ENCODE measurements at places on chromosomes 12 and 14.

GRCh38 chr12:74066476-74066875 lies 471.2 kb upstream of the ATXN7L3B start:
- no peak for DNase-seq

GRCh38 chr12:57754411-57755193 lies at the start of gene MARCHF9:
Gene MARCHF9, plus strand, starts transcription at chr12:57755103. Its CDS starts 426 bp downstream, at chr12:57755529.
- no peak for DNase-seq

DNA sequence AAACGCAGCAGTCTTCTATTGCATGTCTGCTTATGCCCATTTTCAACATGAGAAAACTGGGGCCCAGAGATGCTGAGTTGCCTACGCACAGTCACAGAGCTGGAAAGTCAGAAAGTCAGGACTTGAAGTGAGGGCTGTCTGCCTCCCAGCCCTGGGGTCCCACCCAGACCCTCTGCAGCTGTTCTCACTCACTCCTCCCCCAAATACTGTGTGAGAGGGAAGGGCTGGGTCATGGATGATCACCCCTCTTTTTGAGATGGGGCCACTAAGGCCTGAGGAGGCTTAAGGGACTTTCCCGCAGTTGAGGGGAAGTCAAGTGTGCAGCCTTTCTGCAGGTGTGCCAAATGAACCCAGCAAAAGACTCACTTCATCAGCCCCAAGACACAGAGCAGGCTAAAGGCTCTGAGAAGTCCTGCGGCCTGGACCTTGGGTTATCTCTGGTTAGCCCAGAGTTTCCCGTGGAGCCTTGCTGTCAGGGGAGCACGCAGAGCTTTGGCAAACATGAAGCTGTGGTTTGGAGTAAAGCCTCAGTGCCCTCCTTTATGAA lies 18.7 kb downstream of the DTX1 start:
- DNase-seq: no peak

DNA sequence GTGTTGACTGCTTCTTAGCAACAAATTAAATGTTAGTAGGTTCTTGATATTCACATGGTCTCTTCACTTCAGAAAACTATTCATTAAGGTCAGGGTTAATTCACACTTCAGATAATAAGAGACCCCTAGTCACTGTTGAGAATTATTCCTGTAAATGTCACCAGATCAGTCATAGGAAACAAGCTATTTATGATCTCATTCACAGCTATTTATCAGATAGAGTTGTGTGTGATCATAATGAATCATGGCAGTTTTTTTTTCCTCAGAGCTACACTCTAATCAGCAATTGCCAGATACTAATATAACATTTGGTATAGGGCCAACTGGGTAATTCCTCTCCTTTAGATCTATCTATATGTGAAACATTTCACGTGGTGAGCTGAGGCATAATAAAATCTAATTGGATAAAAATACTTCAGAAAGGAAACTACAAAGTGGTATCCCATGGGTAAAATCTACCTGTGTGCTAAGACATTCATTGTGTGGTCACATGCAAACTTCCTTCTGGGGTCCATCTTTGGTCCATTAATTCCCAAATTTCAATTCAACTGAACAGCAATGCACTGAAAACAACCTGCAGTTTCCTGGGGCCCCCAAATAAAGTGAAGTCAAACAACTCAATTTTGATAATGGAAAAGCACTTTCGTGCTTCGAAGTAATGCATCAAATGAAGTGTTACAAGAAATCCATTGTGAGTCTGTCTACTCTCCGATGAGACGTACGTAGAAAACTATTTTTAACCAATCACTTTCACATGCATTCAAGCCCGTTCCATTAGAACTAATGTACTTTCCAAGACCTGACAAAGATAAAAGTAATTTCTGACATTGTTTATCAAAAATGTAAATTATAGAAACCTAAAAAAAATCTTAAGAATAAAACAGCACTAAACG lies 197.0 kb downstream of the ACSS3 start:
- no peak for DNase-seq

DNA sequence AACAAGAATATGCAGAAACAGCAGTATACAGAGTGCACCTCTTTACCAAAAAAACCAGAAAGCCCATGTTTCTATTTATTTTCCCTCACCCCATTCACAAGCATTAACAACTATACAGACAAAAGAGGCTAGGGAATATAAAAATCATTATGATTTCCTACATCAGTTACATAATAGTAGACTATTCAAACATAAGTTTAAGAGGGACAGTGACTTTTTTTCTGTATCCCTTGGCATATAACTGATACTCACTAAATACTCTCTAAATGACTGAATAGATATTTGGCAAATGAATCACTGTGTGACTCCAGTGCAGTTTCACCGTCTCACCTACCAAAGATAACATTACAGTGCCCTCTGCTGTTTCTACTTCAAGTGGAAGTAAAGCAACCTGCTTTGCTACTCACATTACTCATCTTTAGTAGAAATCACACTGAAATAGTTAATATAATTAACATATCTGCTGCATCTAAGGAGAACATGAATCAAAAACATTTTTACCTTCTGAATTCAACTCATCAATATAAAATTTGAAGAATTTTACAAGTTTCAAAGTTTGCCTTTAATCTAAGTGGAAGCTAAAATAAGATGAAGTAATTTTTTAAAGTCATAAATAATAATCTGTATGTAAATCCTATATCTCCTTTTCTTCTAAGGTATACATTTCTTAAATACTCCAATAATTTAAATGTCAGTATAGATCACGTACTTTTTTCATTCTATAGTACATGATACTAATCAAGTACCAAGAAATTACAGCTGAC lies 103.8 kb downstream of the OSBPL8 start:
- peak; percentile 15 for DNase-seq

DNA sequence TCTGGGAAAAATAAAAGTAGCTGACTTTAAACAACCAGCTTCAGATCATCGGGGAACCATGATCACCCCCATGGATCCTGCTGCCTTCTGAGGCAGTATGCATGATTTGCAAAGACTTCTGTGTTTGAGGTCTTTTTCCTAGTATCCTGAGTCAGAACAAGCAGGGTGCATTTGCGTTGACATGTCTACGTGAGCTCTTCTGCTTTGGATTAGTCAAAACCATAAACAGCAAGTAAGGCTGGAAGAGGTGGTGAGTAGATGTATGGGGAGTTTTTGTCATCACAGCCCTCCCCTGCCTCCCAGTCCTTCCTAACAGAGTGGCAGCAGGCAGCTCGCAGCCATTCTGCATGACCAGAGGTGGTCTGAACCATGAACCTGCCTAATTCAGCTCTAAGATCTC lies 24.1 kb downstream of the PLEKHG7 start:
- no peak for DNase-seq

- no peak for DNase-seq
Observed at GRCh38 chr12:66550626-66551025, 128.2 kb downstream of the GRIP1 start.

- peak; percentile 1 for DNase-seq
Observed at GRCh38 chr12:90562671-90563070, 392.3 kb downstream of the CCER1 start.

- no peak for DNase-seq
Observed at GRCh38 chr14:58876608-58877007, 238.8 kb downstream of the DACT1 start.

DNA sequence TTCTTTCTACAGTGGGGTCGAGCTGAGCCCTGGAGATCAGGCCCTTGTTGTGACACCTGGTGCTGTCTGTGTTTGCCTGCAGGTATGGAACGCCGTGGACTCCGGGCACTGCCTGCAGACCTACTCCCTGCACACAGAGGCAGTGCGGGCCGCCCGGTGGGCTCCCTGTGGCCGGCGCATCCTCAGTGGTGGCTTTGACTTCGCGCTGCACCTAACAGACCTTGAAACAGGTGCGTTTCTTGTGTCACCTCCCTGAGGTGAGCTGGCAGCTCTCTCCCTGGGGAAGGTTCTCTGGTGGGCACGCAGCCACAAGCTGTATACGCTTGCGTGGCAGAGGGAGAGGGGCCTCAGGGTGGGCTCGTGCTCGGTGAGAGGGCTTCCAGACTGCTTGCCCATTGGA lies 119.3 kb downstream of the BEGAIN start:
- DNase-seq: no peak

DNA sequence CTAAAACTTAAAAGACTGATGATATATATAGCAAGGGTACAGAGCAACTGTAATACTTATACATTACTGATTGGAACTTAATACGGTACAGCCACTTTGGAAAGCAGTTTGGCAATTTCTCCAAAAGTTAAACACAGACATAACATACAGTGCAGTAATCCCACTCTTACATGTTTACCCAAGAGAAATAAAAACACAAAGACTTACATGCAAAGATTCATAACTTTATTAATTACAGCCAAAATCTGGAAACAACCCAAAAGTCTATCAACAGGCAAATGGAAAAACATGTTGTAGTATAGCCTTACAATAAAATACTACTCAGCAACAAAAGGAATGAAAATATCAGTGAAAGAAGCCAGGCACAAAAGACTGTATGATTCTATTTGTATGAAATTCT lies 84.6 kb downstream of the GARIN6 start:
- no peak for DNase-seq

DNA sequence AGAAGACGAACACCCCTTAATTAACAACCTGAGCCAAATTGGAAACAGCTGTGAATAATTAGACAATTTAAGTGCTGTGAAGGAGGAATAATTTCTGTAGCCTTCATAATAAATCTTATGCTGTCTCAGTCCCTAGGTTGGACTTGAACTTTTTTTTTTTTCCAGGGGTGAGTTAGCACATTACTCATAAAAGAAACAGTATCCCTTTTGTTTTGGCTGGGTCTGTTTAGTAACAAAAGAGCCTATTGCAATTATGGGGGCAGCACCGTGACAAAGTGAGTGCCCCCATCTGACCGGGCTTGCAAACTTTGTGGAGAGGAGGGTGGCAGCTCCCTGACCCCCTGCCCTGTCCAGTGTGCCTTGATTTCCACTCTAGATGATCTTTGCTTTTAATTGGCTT lies 167.4 kb downstream of the DICER1 start:
- DNase-seq: no peak

- DNase-seq: no peak
Observed at GRCh38 chr14:24162093-24162492, 1.0 kb downstream of the IRF9 start.

DNA sequence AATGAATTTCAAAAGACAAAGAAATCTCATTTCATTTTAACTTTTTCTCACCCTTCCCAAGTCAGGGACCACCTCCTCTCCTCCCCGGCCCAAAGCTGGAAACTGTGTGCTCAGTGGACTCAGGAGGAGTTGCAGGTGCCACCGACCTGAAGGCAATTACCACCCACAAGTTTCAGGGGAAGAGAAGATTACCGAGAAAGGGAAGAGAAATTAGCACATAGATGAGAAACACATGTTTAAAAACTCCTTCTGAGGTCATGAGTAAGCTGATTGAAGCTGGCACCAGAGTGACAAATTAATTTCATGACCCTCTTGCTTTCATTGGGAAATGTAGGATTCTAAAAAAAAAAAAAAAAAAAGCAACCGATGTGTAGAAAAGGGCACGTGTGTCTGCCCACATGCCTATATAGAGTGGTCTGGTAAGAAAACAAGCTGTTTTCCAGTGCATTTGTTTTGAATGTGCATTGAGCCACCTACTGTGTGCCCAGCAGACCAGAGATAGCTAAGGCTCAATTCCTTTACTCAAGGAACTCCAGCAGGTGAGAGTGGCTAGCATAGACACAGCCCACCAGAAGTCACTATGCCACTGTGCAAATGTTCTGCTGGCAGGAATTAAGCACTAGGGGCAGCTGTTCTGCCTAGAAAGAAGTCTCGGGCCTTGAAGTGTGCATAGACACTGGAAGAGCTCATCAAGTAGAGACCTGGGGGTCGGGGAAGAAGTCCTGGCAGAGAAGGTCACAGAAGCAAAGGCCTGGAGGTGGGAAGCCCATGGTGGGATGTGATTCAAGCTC lies 30.5 kb downstream of the DPF3 start:
- no peak for DNase-seq

GRCh38 chr14:98888927-98889835 lies 382.8 kb downstream of the BCL11B start:
- no peak for DNase-seq

GRCh38 chr12:65956056-65956738 lies 131.9 kb downstream of the HMGA2 start:
- DNase-seq: no peak

GRCh38 chr12:20264608-20265114 lies 103.7 kb upstream of the PDE3A start:
- DNase-seq: no peak

DNA sequence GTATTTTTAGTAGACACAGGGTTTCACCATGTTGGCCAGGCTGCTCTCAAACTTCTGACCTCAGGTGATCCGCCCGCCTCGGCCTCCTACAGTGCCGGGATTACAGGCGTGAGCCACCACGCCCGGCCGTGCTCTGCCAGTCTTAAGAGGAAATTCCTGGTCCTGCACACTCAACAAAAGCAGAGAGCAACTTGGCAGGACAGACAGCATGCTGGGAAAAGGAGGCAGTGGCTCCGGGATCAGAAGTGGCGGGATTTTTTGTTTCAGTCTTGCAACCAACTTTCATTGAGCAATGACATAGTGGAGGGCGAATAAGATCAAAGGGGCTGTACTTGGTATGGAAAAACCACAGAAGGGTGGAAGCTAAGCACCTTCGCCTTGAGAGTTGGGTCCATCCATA lies 2.1 kb downstream of the CKAP4 start:
- DNase-seq: no peak

DNA sequence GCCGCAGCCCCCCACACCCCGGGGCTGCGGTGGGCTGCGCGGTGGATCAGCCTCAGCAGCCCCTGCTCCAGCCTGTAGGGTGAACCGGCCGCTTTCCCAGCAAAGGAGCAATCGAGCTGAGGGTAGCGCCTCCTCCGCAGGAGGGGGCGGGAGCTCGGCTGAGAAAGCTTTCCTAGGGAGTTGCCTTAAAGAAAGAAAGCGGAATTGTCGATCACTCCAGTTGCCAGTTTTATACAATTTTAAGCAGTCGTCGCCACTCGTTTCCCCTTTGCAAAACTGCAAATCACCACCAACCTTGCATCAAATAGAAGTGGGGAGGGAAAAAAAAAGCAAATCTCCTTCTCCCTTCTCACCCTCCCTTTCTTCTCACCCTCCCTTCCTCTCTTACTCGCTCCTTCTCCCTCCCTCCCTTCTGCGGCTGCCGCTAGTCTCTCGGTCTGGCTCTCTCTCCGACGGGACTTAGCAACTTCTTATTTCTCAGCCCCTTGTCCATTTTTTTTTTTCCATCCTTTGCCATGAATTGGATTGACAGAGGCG lies at the start of gene PDE3A:
Gene PDE3A (plus strand): TSS at position 424 of the 537 bp plus-strand sequence. CDS start 748 bp downstream, outside the sequence.
- peak; percentile 61 for DNase-seq

DNA sequence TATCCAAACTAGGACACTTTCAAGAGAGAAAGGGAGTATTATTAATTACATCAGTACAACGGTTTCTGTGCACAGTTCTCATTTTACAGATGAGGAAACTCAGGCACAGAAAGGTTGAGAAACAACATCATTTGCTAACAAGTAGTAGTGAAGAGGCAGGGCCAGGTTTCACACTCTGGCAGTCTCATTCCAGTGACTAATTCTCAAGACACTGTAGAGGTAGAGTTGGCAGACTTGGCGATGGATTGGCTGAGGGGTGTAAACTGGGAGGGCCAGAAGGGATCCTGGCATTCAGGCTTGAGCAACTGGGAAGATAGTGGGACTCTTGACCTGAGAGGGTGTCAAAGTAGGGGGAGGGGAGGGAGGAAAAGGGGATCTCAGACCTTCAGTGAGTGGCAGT lies 73.8 kb upstream of the BDKRB2 start:
- no peak for DNase-seq
